ENCODE measurements at places on chromosomes 5 and 9.
A peak's percentile ranks its signal among the peaks of the same experiment; 100 is the strongest.

DNA sequence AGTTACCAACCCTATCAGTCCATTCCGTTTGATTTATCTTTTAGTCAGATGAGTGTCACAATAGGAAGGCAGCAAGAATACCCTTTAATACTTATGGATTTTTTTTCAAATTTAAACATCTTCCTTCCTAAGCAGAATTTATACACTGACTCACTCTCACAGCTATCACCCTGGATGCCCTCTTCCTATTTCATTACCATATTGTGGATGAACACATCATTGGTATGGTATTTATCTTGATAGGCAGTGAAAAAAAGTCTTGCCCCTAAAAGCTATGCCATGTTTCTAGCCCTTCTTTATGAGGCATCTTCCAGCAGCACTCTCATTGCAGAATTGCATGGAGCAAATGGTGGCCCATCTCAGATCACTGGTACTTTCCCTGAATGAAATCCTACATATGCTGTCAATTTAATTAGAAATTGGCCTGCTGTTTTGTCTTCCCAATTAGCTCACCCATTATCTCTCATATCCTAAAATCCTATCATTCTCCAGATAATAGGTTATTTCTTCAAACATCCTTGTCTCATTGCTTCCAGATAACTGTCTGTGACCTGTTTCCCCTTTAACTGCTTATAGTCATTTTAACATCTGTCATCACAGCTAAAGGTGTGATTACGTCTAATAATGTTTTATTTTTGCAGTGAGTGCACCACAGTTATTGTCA, 433.5 kb upstream of the POU5F2 start:
- no peak for DNase-seq

- no peak for DNase-seq
Measured at GRCh38 chr5:98060148-98060547, 713.3 kb upstream of the RGMB start.

GRCh38 chr5:50697739-50698138, 31.3 kb downstream of the PARP8 start:
- DNase-seq = no peak

DNA sequence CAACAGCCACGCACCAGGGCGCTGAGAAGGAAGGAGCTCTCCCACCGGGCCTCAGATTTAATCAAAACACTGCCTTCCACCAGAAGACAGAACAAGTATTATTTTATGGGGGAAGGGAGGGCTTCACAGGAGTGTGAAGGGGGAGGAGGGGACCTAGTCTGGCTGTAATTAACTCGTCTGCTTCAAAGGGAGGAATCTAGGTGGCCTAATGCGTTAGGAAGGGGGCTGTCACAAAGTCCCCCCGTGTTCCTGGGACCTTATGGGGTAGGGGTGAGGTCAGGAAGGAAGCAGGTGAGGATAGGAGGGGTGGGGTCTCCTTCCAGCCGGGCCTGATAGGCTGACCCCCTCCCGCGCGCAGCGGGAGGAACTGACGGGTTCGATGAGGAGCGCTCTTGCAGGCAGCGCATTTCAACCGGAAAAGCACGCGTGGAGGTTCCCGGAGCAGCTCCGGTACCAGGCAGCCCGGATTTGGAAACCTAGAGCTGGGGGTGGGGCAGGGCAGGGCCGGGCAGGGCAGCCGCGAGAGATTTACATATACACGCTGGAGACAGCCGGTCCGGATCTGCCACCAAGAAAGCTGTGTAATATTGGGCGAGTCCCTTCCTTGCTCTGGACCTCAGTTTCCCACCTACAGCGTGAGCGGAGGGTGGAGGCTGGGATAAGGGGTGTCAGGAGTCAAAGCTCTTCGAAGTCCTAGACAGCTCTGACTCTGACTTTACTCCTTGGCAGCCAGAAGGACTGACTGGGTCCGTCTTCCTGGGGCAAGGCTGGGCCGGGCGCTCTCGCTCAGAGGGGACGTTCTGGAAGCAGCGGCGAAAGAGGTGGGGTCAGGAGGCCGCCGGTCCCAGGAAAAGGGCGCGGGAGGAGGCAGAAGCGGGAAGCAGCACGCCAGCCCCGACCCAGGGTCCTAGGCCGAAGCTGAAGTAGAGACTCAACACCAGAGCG, 1.8 kb downstream of the SHB start:
- DNase-seq = no peak

GRCh38 chr9:36729906-36730305, 157.2 kb downstream of the MELK start:
- DNase-seq = no peak

DNA sequence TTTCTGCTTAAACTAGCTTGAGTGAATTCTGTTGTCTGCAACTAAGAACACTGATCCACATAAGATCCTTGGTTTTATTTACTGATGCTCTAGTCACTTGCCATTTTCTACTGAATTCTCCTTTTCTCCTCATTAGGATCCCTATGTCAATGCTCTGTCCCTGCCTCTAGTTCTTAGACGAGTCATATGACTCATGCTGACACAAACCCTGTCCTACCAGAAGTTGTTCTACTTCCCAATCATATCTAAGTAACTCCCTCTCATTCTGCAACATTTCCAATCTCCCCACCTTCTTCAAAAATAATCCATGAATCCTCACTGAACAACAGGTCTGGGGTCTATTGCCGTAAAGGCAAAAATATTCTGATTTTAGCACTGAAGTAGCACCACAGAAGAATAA, 47.1 kb upstream of the DMRT1 start:
- DNase-seq = no peak

DNA sequence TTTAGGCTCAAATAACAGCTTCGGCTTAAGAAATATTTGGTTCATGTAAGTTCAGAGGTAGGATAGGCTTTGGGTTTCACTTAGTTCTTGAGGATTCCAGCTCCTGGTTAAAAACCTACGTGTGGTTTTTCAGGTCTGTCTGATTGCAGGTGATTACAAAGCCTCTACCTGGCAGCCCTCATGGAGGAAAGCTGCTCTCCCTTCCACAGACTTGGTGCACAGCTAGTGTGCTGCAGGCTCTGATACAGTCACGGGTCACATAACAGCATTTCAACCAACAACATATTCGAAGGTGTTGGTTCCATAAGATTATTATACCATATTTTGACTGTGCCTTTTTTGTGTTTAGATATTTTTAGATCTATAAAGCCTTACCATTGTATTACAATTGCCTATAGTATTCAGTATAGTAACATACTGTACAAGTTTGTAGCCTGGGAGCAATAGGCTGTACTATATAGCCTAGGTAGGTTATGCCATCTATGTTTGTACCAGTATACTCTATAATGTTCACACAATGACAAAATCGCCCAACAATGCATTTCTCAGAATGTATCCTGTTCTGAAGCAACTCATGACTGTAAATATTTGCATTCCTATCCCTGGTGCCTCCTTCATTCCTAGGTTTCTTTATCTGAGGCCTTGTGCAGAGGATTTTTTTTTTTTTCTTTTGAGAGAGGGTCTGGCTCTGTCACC, 8.0 kb upstream of the DCP2 start:
- no peak for DNase-seq

DNA sequence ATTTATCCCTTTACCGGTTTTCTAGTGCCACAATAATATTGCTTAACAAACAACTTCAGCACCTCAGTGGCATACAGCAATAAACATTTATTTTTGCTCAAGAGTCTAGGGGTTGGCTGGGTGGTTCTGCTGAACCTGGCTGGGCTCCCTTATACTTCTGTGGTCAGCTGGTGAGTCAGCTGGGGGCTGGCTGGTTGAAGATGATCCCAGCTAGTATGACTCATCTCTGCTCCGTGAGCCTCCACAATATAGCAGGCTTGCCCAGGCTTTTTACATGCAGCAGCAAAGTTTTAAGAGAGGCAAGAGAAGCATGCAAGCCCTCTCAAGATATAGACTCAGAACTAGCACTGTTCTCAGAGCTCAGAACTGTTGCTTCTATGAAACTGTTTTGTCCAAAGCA, 523.5 kb upstream of the CLINT1 start:
- no peak for DNase-seq

- DNase-seq = no peak
Measured at GRCh38 chr9:91028166-91028827, 226.7 kb downstream of the SYK start.

GRCh38 chr9:104927912-104928740, at the start of gene ABCA1:
TSS of gene ABCA1 (minus strand) at chr9:104928155. CDS start at chr9:104903679, 24,476 bp downstream.
- DNase-seq = peak; percentile 61

- DNase-seq = no peak
Measured at GRCh38 chr5:123858938-123859337, 347.0 kb downstream of the CSNK1G3 start.

DNA sequence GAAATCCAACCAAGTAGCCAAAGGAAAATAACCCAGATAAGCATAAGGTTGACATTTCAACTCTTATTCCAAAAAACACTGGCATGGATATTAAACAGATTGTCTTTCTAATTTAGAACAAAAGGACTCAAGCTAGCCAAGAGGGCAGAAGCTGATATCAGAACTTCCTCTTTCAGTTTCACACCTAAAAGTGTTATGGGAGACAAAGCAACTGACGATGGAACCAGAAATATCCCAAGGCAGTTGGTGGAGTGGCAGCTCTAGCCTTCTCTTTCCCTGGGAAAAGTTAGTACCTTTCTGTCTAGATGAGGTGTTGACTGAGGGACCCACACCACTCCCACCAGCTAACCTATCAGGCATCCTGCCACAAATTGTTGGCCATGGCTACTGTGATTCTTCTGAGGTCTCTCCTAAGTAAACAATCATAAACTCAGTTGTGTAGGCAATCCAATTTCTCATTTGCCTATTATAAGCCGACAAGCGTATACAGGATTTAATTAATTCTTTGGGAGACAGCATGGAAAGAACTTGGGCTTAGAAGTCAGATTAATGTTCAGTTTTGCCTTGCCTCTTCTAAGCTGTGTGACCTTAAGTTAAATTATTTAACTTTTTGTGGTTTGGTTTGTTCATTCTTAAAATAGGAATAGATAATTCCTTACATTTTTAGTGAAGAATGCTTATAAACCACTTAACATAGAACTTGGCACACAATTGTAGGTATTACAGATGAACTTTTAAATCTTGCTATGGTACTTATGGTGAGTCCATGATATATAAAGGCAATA, 110.9 kb upstream of the ADAMTSL1 start:
- DNase-seq = no peak

DNA sequence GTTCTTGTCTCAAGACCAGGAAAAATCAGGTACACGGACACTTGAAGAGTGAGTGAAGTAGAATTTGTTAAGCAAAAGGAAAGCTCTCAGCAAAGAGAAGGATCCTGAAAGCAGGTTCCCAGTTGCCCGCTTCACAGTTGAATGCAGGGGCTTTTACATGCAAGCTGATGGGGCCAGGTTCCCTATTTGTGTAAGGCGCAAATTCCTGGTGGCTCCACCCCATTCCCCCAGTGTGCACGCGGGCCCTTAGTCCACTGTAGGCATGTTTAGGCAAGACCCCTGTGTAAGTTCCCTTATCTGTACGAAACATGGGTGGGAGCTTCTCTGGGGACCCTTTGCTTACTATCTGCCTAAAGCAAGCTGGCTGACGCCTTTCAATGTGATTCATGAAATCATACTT, 2.7 kb upstream of the AGTPBP1 start:
- no peak for DNase-seq

- DNase-seq = no peak
Measured at GRCh38 chr5:175519006-175519405, 40.6 kb downstream of the SFXN1 start.

GRCh38 chr9:122444041-122444733, 33.5 kb downstream of the OR1J1 start:
- DNase-seq = no peak

- no peak for DNase-seq
Measured at GRCh38 chr5:123786411-123786810, 274.4 kb downstream of the CSNK1G3 start.

- no peak for DNase-seq
Measured at GRCh38 chr5:7878381-7878873, 9.5 kb downstream of the MTRR start.

GRCh38 chr5:84181093-84181492, 203.6 kb downstream of the EDIL3 start:
- DNase-seq = no peak

GRCh38 chr5:35856765-35857351, at the start of gene IL7R:
TSS of gene IL7R (plus strand) at chr5:35856891. CDS start at chr5:35856978, 87 bp downstream.
- no peak for DNase-seq

DNA sequence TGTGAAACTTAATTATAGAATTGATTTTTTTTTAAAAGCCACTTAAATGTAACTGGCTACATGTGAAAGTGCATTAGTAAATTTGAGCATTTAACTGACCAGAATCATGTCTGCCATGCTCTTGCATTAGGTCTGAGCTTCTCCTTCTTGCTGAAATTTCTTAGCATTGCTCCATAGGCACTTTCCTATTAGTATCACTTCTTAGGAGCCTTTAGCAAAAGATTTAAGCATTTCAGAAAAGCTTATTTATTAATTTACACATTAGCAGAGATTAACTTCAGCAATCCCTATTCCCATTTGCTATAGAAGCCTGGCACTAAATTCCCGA, 211.0 kb downstream of the SNX18 start:
- no peak for DNase-seq

DNA sequence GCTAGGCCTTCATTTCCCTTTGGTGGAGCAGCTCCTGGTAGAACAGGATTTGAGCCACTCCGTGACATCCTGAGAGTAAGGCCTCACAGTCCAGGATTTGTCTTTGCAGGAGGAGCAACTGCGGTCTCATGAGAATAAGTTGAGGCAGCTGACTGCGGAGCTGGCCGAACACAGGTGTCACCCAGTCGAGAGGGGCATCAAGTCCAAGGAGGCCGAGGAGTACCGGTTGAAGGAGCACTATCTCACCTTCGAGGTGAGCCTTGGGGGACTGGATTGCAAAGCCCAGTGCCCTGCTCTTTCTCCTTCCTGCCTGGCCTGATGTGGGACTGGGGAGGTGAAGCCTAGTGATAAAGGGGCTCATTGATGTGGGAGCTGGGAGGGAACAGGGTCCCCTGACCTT, 44.3 kb downstream of the PSD2 start:
- DNase-seq = no peak

DNA sequence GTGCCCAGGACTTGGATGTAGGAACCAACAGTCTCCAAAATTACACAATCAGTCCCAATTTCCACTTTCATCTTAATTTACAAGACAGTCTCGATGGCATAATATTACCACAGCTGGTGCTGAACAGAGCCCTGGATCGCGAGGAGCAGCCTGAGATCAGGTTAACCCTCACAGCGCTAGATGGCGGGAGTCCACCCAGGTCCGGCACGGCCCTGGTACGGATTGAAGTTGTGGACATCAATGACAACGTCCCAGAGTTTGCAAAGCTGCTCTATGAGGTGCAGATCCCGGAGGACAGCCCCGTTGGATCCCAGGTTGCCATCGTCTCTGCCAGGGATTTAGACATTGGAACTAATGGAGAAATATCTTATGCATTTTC, 837 bp downstream of the PCDHB2 start:
- no peak for DNase-seq

DNA sequence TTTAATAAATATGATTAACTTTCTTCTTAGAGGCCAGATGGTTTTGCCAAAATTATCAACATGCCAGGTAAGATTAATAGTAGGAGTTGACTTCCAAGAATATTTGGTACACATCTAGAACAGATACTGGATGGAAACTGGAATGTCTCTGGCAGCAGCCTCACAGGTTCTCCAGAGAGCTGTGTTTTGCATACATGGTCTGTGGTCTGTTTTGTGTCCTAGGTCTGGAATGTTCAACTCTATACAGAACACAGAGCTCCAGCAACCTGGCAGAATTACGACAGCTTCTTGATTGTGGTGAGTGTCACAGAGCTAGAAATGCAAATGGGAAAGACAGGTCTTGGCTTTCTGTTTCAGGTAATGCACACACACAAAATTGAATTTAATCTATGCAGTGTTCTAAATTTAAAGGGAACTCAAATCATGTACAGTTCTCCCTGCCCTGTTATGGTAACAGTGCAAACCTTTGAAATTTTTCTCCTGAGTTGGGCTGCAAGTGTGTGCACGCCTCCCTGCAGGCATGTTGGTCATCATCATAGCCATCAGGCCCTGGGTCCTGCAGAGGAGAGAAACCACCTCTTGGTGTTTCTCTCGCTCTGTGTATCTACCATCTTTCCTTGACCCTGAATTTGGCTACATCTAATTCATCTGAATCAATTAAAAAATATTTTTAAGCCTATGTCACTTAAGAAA, 58.3 kb downstream of the PIK3R1 start:
- no peak for DNase-seq

All from GM19239 (cell line).